Posterior vena cava (tissue), 2 donors: ENCODE measurements at places on chromosomes 2 and 18. TPM values are rescaled to one million over a fixed set of nuclear protein-coding genes. Genes with fewer than 3 reads are reported as not detected.

ABCB11 gene
- not detected for total RNA-seq

MTERF4 gene
- total RNA-seq = 17.8 TPM

REG3G gene
- total RNA-seq = 0.52 TPM

CTAGE1 gene
- total RNA-seq = not detected

GRCh38 chr2:235573331-235574221 lies 79.7 kb downstream of the AGAP1 start:
- no peak for DNase-seq

DNA sequence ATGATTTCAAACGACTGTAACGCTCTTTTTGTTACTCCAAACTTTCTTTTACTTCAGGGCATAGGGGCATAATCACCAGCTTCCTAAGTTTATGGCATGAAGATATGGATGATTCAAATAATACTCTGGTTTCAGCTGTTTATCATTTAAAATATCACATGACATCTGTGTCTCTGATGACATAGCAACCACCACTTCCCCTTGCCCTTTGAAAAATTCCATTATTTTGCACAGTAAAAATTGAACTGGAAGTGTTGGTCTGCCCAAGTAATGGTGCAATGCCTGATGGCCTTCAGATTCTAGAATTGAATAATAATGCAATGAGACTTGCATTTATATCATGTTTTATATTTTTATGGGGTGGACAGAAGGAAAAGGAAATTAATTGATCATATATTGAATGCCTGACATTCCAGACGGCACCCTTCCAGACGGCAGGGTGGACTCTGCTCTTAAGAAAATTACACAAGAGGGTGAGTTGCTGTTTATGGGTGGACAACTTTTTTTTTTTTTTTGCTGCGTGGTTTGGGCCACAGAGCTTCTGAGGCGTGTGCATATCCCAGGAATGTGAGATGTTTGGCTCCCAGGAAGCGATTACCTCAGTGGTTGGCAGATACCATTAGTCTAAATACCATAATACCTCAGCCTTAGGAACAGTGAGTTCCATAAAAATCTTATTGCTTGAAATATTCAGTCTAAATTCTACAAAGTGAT lies 101.7 kb upstream of the ZNF521 start:
- DNase-seq = no peak

DNA sequence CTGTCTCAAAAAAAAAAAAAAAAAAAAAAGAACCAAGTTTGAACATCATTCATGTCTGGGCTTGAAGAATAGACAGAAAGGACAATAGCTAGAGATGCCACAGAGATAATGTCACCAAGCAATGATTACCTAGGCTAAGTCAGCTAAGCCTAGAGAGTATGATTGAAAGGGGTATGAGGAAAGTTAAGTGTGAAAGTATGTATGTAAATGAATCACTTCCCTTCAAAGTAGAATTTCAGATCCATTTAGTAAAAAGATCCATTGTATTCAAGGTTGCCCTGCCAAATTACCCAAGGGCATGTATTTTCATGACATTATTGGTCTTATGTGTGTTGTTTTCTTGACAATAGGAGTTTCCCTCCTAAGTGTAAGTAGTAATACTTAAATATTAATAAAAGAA lies 34.1 kb upstream of the SLC39A10 start:
- no peak for DNase-seq

- no peak for DNase-seq
Measured at GRCh38 chr2:8059255-8059654, 622.6 kb upstream of the ID2 start.

GRCh38 chr2:219405451-219405850 lies 12.7 kb upstream of the DES start:
- peak; percentile 52 for DNase-seq

GRCh38 chr2:144356402-144356801 lies 163.5 kb downstream of the ZEB2 start:
- no peak for DNase-seq

- no peak for DNase-seq
Measured at GRCh38 chr2:80351231-80351630, 46.7 kb upstream of the LRRTM1 start.

- no peak for DNase-seq
Measured at GRCh38 chr2:221050020-221050795, 521.9 kb downstream of the EPHA4 start.

- DNase-seq = no peak
Measured at GRCh38 chr2:200782251-200782650, 29.5 kb upstream of the BZW1 start.

- no peak for DNase-seq
Measured at GRCh38 chr2:205902900-205903237, 183.1 kb downstream of the INO80D start.
